Stimulated activated CD4-positive, alpha-beta T cell treated with anti-CD3 and anti-CD28 coated beads, Interleukin-12 subunit alpha, Interleukin-12 subunit beta, amount 100 ng/mL, for 48 hours (primary cell): ENCODE measurements at places on chromosomes 1 and 21.

GRCh38 chr21:38289705-38290485, 33.1 kb downstream of the KCNJ15 start:
- DNase-seq = no peak

GRCh38 chr1:51919684-51920083, 41.2 kb upstream of the NRDC start:
- no peak for DNase-seq

- DNase-seq = no peak
Measured at GRCh38 chr1:36951292-36951750, 83.0 kb downstream of the GRIK3 start.

GRCh38 chr1:28280977-28281381, 21.7 kb downstream of the SESN2 start:
- no peak for DNase-seq

GRCh38 chr1:21099034-21099868, 77.4 kb downstream of the EIF4G3 start:
- DNase-seq = no peak

GRCh38 chr1:18464665-18465050, 16.1 kb upstream of the KLHDC7A start:
- no peak for DNase-seq
